Melanocyte of skin (primary cell): ENCODE measurements at places on chromosomes 4 and X. TPM values are rescaled to one million over a fixed set of nuclear protein-coding genes. Genes with fewer than 3 reads are reported as not detected.

DUX4 gene
- not detected in 2 replicates for total RNA-seq

ERCC6L gene
- total RNA-seq: 7.1 and 8.7 TPM in 2 replicates

FAM47A gene
- not detected in 2 replicates for total RNA-seq

C1QTNF7 gene
- not detected in 2 replicates for total RNA-seq

FAM47E gene
- total RNA-seq: under 0.01 and 2.2 TPM in 2 replicates

STIM2 gene
- 23.3 and 28.8 TPM in 2 replicates for total RNA-seq

GAGE1 gene
- total RNA-seq: not detected in 2 replicates

ENAM gene
- not detected in 2 replicates for total RNA-seq
